ENCODE measurements at places on chromosomes 4 and X. TPM values are rescaled to one million over a fixed set of nuclear protein-coding genes. Genes with fewer than 3 reads are reported as not detected.

DNA sequence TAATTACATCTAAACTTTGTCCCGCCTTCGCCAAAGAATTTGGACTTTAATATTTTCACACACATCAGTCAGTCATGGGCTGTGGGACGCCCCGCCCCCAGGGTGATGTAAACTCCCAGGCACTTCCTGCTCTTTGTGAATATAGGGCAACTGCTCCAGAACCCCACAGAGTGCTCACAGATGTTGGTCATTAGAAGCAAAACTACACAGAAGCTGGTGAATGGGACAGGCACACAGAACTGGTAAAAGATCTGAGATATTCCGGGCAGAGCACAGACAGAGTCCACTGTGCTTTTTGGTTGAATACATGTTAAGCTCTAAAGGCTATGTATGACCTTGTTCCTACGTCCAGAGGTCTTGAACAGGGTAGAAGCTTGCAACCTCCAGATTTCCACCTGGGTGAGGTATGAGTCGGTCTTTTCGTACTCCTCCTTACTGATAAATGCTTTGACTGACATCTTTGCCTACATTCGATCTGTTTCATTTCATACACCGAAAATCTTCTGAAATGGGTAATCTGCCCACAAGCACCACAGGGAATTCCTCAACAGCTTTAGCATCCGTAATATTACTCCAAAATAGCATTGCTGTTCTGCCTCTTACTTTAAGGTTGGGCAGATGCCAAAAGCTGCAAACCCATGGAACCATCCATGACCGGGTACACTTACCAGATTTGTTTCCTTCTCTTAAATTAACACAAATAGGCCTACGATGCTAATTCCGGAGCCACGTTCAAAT is 144.6 kb downstream of the AMELX start:
- DNase-seq, result no peak

DNA sequence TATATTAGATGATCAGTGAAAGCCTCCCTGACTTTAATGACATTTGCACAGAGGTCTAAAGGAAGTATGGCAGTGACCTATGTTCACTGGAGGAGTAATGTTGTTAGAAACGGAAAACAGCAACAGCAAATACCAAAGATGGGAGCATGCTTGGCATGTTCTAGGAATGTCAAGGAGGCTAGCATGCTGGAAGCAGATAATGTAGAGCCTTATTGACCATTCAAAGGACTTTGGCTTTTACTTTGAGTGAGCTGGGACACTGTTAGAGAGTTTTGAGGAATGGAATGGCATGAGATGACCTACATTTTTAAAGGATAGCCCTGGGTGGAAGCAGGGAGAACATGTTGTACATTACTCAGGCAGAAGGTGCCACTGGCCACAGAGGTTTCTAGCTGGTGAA is 6.0 kb downstream of the RPA4 start:
- DNase-seq, result no peak

- no peak for DNase-seq
Observed at GRCh38 chr4:45099471-45099870, 373.1 kb upstream of the GNPDA2 start.

DNA sequence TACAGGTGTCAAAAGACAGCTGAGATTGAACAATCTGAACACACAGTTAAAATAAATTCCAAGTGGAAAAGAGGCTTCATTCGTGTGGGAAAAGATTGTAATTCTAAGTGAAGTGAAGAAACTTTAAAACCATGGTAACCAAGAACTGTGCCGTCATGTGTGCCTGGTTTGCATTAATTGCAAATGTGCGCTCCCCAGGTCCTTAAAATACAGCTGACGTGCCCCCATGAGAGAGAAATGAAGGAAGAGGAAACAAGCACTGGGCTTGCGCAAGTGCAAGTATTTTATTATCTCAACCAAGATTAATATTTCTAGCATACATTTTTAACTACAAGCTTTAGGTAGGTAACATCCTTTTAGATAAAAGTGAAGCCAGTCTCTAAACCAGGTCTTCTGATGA is 92.5 kb downstream of the PARM1 start:
- no peak for DNase-seq

ASMT gene
- total RNA-seq, result 1.7 TPM

DNA sequence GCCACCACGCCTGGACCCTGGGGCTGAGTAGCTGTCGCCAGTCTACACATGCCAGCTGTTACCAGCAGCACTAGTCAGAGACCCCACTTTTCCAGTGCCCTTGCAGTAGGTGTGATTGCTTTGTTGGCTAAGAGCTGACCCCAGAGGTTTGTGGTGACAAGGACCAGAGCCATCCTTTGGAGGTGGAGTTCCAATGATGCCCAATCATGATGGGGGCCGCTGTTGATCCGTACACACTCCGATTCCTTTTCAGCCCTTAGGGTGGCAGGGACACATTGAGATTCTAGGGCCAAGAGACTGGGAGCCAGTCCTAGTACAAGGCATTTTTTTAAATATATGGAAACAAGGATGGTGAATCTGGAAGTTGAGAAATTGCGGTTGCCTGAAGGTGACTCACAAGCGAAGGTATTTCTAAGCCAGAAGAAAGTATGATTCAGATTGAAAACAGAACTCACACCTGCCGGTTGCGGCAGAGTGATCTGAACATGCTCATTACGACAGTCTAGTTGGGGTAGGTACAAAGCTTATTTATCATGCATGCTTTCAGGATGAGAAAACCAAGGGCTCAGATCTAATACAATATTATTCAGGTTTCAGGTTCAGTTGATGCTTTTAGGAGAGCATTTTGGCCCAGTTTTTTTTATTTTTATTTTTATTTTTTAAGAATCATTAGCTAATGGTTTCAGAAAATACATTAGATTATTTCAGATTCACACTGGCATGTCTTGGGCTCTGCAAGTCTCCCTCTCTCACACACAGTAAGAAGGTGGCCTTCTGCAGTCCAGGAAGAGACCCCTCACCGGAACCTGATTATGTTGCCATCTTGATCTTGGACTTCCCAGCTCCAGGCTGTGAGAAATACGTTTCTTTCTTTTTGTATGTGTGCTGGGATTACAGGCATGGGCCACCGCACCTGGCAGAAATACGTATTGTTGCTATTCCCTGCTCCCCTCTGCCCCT is 43.4 kb downstream of the SHROOM2 start:
- no peak for DNase-seq

XK gene
- total RNA-seq, result 0.33 TPM

- no peak for DNase-seq
Observed at GRCh38 chr4:20428436-20429160, 176.9 kb downstream of the SLIT2 start.

DNA sequence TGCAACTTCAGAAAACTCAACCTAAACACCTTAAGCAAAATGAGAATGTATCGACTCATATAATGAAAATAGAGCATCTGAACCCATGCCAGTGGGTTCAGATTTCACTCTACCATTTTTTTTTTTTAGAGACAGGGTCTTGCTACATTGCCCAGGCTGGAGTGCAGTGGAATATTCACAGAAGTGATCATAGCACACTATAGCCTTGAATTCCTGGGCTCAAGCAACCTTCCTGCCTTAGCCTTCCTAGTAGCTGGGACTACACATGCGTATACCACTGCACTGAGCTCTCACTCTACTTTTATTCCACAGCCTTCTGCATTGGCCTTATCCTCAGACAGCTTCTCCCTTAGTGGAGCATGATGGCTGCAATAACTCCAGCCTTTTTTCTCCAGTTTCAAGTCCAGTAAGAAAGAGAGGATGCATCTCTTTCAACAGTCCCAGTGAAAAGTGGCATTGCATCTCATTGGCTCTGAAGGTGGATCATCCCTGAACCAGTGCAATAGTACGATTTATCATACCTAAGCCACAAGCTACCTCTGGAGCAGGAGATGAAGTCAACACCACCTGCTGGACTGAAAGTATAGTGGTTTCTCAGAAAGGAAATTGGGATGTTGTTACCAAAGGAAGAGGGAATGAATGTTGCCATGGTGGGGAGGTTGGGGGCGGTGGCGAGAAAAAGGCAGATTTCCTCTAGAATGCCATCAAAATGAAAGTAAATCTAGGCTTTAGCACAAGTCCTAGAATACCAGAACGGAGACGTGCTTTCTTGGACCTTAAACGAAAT is 2.0 kb upstream of the SOD3 start:
- DNase-seq, result no peak

DNA sequence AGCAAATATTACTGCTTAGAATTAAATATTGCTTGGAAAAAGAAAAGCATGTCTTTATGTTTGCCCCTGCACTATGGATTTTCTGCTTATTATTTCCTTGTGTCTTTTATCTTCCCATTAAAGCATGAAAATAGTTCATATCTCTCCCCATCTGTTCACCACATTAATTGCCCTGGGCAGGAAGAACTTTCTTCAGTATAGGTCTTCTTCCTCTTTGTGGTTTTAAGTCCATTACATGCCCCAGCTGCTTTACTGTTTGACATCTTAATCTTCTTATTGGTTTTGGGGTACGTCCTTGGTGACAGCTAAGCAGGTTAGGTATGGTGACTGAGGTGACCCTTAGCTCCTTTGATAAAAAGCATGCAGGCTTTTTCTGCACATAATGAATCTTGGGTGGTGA is 157.3 kb downstream of the AASDH start:
- DNase-seq, result no peak

MYL5 gene
- total RNA-seq, result 24.6 TPM

FGF2 gene
- total RNA-seq, result 1.5 TPM

- no peak for DNase-seq
Observed at GRCh38 chr4:154836513-154836912, 55.4 kb downstream of the RBM46 start.

ZNF718 gene
- total RNA-seq, result 10.4 TPM

- no peak for DNase-seq
Observed at GRCh38 chr4:110733901-110734300, 111.0 kb upstream of the PITX2 start.

GRCh38 chr4:54060116-54060515 is 4.3 kb downstream of the CHIC2 start:
- no peak for DNase-seq

DNA sequence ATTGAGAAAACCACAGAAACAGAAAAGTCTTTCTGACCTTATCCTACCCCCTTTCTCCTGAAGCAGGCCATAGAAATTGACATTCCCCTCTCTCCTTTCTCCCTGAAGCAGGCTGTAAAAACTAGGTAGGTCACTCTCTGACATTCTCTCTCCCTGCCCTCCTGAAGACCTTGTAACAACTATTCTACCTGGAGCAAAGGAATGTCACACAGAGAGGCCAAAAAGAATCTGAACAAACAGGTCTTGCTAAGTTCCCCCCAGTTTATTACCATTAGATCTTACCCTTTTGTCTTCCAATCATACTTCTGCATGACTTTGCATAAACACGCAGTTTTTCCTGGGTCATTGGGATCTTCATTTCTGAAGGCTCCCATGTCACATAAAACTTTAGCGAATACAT is 198.3 kb upstream of the GYPA start:
- no peak for DNase-seq

DNA sequence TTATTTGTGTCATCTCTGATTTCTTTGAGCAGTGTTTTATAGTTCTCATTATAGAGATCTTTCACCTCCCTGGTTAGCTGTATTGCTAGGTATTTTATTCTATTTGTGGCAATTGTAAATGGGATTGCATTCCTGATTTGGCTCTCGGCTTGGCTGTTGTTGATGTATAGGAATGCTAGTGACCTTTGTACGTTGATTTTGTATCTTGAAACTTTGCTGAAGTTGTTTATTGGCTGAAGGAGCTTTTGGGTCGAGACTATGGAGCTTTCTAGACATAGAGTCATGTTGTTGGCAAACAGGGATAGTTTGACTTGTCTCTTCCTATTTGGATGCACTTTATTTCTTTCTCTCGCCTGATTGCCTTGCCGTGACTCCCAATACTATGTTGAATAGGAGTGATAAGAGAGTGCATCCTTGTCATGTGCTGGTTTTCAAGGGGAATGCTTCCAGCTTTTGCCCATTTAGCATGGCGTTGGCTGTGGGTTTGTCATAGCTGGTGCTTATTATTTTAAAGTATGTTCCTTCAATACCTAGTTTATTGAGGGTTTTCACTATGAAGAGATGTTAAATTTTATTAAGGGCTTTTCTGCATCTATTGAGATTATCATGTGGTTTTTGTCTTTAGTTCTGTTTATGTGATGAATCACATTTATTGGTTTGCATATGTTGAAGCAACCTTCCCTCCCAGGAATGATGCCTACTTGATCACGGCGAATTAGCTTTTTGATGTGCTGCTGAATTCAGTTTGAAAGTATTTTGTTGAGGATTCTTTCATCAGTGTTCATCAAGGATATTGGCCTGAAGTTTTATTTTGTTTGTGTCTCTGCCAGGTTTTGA is 72.7 kb upstream of the BOD1L1 start:
- no peak for DNase-seq

GRCh38 chrX:133681421-133681820 is 266.1 kb upstream of the GPC4 start:
- DNase-seq, result no peak

- no peak for DNase-seq
Observed at GRCh38 chrX:47234583-47234982, 1.8 kb downstream of the USP11 start.

- DNase-seq, result no peak
Observed at GRCh38 chr4:73340917-73341316, 63.2 kb upstream of the ALB start.

FDCSP gene
- total RNA-seq, result not detected

- DNase-seq, result no peak
Observed at GRCh38 chr4:71009890-71010588, 16.6 kb downstream of the DCK start.

MAGEB1 gene
- not detected for total RNA-seq

GRIA3 gene
- total RNA-seq, result not detected

GRCh38 chr4:688854-689681 is at the start of gene SLC49A3:
TSS of gene SLC49A3 (minus strand) at chr4:689151. CDS start at chr4:689127, 24 bp downstream.
- DNase-seq, result peak; percentile 69

LRCH2 gene
- total RNA-seq, result not detected

TLR3 gene
- total RNA-seq, result 1.2 TPM

PNCK gene
- not detected for total RNA-seq

DNA sequence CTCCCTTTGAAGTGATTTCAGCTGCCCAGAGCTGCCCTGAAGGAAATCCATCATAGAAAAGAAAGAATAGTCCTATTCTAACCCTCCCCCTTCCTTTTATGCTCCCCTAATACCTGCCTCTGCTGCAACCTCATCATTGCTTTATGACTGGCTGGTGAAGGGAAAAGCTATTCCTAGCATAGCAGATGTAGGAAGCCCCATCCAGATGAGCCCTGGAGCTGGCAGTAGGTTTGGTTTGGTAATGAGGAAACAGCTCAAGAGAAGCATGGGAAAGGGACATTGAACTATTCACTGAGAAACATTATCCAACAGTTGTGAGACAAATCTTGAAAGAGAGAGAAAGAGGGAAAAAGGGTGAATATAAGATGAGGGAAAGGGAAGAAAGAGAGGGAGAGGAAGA is 29.2 kb downstream of the ARSJ start:
- no peak for DNase-seq

KIT gene
- total RNA-seq, result 2.1 TPM

Measured in natural killer cell treated with Interleukin-12 subunit alpha and Interleukin-12 subunit beta and Interleukin-15 and Interleukin-18, amount 100 ng/mL, for 72 hours (primary cell).